CD14-positive monocyte (primary cell): ENCODE measurements at places on chromosomes 12 and 14. TPM values are rescaled to one million over a fixed set of nuclear protein-coding genes. Genes with fewer than 3 reads are reported as not detected.

CLSTN3 gene
- not detected for polyA plus RNA-seq

DNA sequence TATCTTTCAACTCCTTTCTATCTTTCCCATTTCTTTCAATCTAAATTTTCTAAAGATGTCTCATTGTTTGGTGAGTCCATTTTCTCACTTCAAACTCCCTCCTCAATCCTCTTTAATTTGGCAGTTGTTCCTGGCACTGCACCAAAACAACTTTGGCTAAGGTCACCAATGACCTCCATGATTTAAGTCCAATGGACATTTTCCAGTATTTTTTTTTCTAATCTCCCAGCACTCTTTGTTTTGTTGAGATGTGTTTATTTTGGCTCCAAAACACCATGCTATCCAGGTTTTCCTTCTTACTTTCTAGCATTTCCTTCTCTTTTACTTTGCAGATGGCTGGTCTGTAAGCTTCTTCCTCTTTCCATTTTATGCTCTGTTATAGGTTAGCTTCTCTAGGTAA is 42.5 kb upstream of the OTOGL start:
- H3K36me3 ChIP-seq, result no peaks in the 10 kb centered on the region
- H3K4me1 ChIP-seq, result no peaks in the 10 kb centered on the region
- DNase-seq, result no peak
- no peaks in the 10 kb centered on the region for H3K27me3 ChIP-seq

DNA sequence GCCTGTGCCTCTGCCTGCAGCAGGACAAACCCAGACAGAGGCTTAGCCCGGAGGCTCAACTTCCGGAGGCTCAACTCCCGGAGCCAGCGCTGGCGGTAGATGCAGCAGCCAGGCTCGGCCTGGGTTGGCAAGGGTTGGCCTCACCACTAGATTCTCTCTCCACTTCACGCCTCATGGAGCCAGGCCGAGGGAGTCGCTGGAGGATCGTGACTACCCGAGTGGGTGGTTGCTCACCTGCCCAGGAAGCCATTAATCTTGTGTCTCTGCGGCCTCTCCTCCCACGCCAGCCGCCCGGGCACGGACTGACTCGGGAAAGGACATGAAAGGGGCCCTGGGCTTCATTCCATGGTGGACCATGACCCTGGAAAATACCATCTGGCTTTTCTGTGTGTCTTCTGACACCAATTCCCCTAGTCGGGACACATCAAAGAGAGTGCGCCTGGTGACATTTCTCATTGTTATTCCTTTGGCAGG is 20.8 kb downstream of the ESRRB start:
- no peaks in the 10 kb centered on the region for H3K27me3 ChIP-seq
- H3K27ac ChIP-seq, result no peak overlapping the region
- H3K4me3 ChIP-seq, result no peak overlapping the region
- no peaks in the 10 kb centered on the region for H3K4me1 ChIP-seq
- H3K36me3 ChIP-seq, result no peaks in the 10 kb centered on the region

GRCh38 chr12:60494244-60494643 is 898.4 kb downstream of the SLC16A7 start:
- no peaks in the 10 kb centered on the region for H3K36me3 ChIP-seq
- DNase-seq, result no peak
- H3K27ac ChIP-seq, result no peak overlapping the region
- no peak overlapping the region for H3K4me3 ChIP-seq
- no peaks in the 10 kb centered on the region for H3K4me1 ChIP-seq

DNA sequence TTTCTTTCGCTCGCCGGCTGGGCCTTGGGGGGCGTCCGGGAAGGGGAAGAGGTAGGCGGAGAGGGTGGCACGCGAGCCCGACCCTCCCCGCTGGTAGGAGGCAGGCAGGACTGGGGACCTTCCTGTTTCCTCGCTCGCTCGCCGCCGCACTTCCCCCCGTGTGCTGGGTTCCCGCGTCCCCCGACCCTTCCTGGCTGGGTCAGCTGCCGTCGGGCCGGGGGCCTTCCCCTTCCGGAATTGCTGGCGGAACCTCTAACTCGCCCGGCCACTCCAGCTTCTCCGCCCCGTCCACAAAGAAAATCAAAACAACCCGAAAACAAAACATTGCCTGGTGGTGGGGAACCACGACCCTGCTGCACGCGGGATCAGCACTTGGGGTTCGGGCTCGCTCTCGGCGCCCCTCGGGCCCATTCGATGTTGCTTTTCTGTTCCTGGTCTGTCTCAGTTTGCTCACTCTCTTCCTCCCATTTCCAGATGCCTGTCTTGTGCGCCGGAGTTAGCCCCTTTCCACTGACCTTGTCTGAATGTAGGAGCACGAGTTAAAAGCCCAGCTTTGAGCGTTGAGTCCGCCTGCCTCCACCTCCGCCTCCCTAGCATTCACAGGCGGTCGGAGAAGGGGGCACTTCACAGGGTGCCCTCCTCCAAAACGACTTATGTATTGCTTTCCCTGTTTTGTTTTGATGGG is 581 bp downstream of the PAPOLA start:
- H3K27me3 ChIP-seq, result no peaks in the 10 kb centered on the region
- DNase-seq, result peak; percentile 75
- peaks cover 29% of the 10 kb centered on the region for H3K4me1 ChIP-seq
